ENCODE measurements at places on chromosomes 5 and 9. TPM values are rescaled to one million over a fixed set of nuclear protein-coding genes. Genes with fewer than 3 reads are reported as not detected.

DNA sequence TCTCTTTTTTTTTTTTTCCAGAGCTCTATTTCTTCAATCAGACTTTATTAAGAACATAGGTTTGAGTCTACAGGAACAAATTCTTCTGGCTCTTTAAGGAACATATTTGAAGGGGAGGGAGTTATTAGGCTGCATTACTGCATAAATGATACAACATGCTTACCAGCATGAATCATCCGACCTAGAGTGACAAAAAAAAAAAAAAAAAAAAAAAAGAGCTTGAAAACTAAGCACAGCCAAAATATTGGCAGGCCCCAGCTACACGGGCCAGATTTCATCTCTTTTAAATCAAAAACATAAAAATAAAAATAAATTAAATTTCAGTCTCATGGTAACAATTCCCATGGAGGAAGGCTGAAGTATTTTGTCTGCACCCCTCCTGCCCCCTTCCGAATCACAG, 26.3 kb downstream of the MSX2 start:
- DNase-seq, result no peak

DNA sequence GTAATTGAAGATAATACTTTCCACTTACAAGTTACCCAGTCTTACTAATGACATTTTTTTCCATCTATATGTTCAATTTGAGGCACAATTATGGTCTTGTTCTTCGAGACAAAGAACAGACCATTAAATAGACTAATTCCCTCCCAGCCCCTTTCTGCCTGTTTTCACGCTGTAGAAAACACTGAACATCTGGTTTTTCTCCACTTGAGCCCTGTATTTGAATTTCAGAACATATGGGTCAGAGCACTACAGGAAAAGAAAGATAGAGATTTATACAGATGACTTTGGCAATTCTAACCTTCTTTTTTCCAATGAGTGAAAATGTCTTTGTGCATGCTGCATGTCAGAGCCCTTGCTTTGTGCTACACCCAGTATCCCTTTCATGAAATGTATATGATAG, 506.9 kb downstream of the LRRC70 start:
- no peak for DNase-seq

GRCh38 chr5:142145106-142145900, 36.7 kb downstream of the NDFIP1 start:
- peak; percentile 31 for DNase-seq

GRCh38 chr9:133341369-133342068, 5.5 kb upstream of the SURF6 start:
- no peak for DNase-seq

DNA sequence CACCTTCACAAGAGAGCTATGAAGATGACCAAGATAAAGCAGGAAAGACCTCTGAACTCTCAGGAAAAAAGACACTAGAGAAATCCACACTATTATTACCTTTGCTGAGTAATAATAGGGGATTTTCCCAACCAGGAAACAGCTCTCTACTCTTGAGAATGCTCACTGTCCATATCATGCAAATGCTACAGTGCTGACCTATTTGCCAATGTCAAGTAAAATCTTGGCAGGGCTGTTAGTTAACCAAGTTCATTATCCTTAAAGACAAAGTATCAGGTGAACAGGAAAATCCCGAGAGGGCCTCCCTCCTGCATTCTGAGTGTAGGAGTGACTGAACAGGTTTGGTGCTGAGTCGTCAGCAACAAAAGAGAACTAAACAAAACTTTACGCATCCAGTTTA, 306.6 kb downstream of the ACTL7B start:
- no peak for DNase-seq

GRCh38 chr5:24167806-24168205, 477.0 kb downstream of the CDH10 start:
- no peak for DNase-seq

DNA sequence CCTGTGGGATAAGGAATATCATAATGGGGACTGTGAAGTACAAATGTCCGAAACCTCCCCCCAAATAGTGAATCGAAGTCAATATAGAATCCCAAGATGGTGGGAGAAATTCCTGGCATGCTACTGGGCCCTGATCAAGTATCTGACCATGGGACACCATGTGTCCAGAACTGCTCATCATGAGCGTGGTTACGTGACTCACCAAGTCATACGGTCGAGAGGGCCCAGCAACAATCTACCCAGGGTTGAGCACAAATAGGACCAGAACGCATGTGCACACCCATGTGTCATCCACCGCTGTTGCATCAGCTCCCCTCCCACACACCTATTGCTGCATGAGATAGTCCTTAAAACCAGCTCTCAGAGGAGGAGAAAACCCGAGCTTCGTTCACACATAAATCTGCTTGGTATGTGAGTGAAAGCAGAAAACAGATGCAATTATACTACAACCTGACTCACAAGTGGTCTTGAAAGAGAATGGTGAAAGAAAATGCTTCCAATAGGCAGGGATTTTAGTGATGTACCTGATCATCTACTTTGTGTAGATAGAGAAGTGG, 353.2 kb downstream of the CWC27 start:
- DNase-seq, result no peak

- DNase-seq, result no peak
Measured at GRCh38 chr5:91016954-91017700, 366.0 kb downstream of the ARRDC3 start.

DNA sequence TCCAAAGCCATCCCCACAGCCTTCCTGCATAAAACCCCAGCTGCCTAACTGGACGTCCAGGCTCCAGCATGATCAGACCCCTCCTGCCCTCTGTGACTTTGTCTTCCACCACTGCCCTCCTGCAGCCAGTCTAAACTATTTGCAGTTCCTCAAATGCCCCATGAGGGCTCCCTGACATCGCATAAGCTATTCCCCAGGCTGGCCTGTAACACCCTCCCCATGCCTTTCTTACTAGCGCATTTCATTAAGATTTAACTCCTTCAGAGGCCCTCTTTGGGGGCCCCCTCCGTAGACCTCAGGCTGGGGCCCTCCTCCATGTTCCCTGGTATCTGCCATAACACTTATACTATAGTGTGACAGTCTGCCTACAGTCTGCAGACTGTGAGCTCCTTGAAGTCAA, 15.5 kb upstream of the SMIM23 start:
- DNase-seq, result no peak

DNA sequence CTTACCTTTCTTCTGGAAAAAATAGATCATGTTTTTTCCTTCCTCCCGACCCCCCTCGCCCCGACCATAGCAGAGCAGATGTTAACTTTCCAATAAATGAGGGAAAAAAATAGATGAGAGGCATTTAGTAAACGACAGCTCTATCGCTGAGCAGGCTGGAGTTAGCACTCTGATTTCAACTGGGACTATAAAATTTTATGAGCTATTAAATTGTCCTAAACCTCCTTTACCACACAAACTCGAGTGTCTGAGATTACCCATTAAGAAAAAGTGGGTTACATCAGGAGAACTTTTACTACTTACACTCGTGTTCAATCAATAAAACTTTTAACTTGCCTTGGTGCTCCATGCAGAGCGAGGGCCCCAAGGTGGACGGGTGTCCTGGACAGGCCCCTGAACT, 59.8 kb upstream of the RNU6ATAC start:
- DNase-seq, result no peak

- DNase-seq, result no peak
Measured at GRCh38 chr9:135908093-135908753, 877 bp upstream of the CAMSAP1 start.

GRCh38 chr5:80540691-80541090, 29.4 kb downstream of the ANKRD34B start:
- DNase-seq, result no peak

- no peak for DNase-seq
Measured at GRCh38 chr9:33468797-33469621, 4.7 kb downstream of the NOL6 start.

- DNase-seq, result no peak
Measured at GRCh38 chr5:76469656-76470290, 66.7 kb downstream of the IQGAP2 start.

ADAMTS12 gene
- total RNA-seq, result 4.4 TPM

SLC36A3 gene
- total RNA-seq, result not detected

FBN2 gene
- total RNA-seq, result 0.88 TPM

SEC61B gene
- total RNA-seq, result 86.3 TPM

IL9 gene
- total RNA-seq, result not detected

Measured in breast epithelium (tissue), 4 donors.